ENCODE measurements at places on chromosomes 11 and 22.
A peak's percentile ranks its signal among the peaks of the same experiment; 100 is the strongest.

- DNase-seq, result peak; percentile 11
Measured at GRCh38 chr11:15073361-15074205, at the start of gene CALCB. Gene CALCB, plus strand, starts transcription at chr11:15073593. Its CDS starts 1,126 bp downstream, at chr11:15074719.

DNA sequence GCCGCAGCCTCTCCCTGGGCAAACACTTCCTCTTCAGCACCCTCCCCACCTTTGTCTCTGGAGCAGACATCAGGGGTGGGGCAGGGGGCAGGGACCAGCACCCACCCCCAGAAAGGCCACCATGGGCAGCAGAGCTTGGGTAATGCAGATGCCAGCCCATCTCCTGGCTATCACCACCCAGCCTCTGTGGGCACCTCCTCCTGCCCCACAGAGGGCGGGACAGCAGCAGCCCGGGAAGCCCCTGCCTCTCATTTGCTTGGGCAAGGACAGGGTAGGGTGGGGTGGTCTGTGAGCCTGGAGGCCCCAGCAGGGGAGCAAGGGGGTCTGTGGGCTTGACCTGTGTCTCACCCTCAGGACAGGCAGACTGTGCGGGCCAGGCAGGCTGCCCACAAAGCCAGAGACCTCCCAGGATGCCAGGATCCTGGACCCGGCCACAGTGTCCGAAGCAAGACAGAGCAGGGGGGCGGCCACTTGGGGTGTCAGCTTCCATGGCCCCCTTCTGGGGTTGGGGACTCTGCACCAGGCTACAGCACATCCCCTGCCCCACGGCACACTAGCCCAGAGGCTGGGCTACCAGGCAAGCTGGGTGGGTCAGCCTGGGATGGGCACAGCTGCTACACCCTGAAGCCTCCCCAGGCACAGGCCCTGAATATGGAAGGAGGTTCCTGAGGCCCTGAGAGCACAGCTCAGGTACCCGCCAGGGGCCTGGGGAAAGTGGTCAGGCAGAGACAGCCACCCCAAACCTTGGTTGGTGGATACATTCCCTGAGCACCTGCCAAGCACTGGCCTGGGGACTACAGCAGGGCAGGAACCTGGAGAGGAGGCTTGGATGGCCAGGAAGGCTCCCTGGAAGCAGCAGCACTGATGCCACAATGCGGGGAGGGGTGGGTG is 4.5 kb downstream of the RNH1 start:
- no peak for DNase-seq

GRCh38 chr22:23213581-23214334 is 33.4 kb downstream of the BCR start:
- DNase-seq, result no peak

DNA sequence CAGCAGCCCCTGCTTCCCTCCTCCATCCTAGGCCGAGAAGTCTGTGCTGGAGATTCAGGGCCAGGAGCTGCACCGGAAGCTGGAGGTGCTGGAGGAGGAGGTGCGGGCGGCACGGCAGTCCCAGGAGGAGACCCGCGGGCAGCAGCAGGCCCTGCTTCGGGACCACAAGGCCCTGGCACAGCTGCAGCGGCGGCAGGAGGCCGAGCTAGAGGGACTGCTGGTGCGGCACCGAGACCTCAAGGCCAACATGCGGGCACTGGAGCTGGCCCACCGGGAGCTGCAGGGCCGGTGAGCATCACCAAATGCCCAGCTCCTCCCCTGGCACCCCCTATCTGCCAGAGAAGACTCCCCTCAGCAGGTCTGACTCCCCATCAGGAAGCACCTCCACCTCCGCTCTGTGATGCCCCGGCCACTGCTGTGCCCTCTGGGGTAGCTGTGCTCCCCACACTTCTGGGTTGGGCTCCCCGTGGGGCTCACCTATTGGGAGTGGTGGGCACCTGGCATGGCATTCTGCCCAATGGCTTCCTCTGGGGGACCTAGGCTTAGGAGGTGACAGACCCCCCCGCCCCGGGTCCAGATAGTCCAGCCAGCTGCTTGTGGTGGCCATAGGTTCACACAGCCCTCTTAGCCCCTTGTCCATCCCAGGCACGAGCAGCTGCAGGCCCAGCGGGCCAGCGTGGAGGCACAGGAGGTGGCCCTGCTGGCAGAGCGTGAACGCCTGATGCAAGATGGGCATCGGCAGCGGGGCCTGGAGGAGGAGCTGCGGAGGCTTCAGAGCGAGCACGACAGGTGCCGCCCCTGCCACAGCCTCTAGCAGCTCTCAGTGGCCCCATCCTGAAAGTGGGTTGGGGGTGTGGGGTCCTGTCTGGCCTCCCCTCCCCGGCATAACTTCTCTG is 6.6 kb upstream of the RPS6KA4 start:
- no peak for DNase-seq

GRCh38 chr11:60981515-60981914 is 10.0 kb downstream of the CD6 start:
- DNase-seq, result no peak

DNA sequence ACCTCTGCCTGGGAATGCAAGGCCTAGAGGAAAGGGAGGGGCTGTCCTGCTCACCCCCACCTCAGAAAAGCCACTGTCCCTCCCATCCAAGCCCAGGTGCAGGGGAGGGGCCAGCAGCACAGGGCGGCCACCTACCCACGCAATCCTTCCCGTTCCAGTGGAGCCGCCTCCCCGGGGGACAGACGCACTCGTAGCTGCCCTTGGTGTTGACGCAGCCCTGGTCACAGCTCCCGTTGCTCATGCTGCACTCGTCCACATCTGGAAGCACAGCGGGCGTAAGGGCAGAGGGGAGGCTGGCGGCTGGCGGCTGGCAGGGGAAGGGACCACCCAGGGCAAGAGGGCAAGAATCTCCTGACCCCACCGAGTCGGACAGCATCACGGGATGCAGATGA is 40.3 kb upstream of the TTLL12 start:
- no peak for DNase-seq

GRCh38 chr22:46902436-46902835 is 140.0 kb downstream of the TBC1D22A start:
- DNase-seq, result no peak

DNA sequence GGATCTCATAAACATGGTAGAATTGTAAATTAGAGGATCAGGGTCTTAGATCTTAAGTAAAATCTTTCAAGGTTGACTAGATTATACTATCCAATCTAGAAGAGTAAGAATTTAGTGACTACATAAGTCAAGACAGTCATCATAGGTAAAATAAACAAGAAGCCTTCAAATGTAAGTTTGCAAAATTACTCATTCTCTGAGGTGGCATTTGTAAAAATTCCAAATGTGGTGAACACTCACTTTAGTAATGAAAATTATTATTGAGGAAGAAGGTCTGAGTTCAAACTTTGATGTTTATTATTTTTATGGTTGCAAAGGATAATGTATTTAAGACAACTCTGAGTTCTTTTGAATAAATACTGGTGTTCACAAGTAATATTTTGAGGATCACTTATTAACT is 4.6 kb downstream of the HYLS1 start:
- DNase-seq, result no peak

DNA sequence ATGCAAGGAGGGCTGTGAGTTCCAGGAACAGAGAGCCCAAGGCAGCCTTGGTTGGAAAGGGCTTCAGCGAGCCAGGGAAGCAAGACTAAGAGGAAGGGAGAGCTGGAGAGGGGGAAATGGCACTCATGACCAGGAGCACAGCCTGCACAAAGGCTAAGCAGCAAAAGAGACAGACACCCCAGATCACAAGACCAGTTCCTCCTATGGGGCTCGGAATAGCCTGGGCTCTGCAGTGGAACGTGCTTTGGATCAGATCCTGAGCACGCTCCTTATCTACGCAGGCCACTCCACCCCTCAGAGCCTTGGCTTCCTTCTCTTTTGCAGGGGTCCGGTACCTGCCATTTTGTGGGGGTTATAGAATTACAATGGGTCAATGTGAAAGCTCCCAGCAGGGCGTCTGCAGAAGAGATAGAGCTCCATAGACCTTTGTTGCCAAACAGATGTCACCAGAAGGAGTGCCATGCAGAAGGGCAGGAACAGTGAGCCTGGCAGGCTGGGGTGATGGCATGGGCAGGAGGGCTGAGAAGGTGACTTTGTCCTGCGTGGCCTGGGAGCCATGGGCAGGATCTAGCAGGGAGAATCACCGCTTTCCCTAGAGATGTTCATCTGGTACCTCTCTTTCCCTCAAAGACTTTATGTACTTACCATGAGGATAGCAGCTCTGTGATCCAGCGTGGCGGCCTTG is 33.8 kb downstream of the ZC3H7B start:
- DNase-seq, result no peak

GRCh38 chr11:75302371-75302770 is 49.1 kb downstream of the ARRB1 start:
- DNase-seq, result no peak

DNA sequence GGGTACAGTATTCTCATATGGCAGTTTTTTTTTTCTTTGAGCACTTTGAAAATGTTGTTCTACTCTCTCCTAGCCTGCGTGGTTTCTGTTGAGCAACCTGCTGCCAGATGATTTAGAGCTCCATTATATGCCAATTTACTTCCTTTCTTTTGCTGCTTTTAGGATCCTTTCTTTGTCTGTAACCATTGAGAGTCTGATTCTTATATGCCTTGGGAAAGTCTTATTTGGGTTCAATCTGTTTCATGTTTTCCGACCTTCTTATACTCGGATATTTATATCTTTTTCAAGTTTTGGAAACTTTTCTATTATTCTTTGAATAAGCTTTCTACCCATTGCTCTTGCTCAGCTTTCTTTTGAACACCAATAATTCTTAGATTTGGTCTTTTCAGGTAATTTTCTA is 138.1 kb upstream of the RAG2 start:
- DNase-seq, result no peak

DNA sequence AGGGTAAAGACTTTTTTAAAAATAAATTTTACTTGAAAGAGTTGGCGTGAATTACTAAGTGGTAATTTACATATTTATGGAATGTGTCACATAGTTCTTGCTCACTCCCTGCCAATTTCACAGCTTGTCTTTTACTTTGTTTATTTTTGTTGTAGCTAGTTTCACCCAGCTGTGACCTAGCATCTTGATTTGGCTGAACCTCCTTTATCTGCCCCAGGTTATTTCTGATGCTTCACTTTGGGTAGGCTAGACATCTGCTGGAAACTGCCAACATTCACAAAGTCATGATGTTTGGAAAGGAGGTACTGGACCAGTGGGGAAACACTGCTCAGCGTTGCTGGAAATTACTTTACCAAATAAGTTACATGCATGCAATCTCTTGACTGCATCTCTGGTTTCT is 1676.0 kb upstream of the RAG2 start:
- no peak for DNase-seq

DNA sequence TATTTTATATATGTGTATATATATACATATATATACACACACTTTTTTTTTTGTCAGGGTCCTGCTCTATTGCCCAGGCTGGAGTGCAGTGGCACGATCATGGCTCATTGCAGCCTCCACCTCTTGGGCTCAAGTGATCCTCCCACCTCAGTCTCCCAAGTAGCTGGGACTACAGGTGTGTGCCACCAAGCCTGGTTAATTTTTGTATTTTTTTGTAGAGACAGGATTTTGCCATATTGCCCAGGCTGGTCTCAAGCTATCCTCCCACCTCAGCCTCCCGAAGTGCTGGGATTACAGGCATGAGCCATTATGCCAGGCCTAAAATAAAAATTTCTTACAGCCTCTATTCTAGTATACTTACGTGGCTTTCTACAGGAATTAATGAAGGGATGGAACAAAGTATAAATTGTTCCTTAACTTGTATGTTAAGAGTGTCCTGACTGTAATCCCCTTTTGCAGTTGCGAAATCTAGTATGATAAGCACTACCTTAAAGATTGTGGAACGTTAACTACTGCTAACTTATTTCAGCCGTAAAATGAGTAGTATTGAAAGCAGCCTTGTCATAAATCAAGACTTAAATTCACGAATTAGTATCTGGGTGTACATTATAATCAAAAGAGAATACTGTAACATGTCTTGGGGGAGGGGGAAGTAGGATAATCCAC is 2.1 kb downstream of the TRAF6 start:
- DNase-seq, result no peak

- no peak for DNase-seq
Measured at GRCh38 chr11:75439495-75440120, 6.6 kb upstream of the KLHL35 start.

GRCh38 chr11:86773513-86774252 is 26.7 kb upstream of the PRSS23 start:
- no peak for DNase-seq
